AG04450 (cell line): ENCODE measurements at places on chromosomes 2 and 18.

DNA sequence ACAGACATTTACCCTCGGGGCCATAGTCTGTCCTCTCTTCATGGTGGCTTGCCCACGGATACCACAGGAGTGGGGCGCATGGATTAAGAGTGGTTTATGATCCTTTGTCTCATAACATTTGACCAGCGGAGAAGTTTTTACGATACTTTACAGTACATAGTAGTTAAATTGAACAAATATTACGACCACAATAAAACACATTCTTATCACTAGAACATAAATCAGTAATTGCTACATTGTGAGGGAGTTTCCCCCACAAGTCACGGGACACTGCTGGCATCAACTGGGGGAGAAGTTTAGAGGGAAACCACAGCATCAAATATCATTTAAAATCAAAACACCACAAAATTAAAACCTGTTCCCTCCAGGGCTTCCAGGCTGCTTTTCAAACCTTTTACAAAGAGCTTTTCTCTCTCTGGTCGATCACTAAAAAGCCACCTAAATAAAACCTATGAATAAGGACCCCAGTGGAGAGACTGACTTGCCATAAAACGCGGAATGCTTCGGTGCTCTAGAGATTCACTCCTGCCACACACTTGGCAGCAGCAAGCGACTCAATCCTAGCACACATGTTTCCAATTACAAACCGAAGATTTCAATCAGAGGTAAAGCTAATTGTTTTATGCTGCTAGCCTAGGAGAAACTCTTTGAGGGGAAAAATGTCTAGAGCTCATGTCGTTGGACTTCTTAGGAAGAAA lies 173.7 kb upstream of the HNRNPA3 start:
- DNase-seq, result no peak

DNA sequence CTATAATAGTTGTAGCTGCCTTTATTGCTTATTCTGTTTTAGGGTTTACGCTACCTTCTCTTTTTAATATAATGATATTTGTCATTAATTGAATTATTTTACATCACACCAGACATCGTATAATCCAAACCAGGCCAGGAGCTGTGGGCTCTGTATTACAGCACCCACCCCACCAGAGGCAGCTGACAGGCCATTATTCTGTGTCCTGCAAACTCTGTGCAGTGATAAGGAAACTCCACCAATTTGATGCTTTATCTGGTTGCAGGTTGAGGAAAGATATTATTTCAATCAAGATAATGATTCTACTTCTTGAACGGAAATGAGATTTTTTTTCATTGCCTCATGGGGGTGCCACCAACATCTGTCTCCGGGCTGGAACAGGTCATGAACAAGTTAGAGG lies 227.3 kb downstream of the ZBTB7C start:
- DNase-seq, result no peak

DNA sequence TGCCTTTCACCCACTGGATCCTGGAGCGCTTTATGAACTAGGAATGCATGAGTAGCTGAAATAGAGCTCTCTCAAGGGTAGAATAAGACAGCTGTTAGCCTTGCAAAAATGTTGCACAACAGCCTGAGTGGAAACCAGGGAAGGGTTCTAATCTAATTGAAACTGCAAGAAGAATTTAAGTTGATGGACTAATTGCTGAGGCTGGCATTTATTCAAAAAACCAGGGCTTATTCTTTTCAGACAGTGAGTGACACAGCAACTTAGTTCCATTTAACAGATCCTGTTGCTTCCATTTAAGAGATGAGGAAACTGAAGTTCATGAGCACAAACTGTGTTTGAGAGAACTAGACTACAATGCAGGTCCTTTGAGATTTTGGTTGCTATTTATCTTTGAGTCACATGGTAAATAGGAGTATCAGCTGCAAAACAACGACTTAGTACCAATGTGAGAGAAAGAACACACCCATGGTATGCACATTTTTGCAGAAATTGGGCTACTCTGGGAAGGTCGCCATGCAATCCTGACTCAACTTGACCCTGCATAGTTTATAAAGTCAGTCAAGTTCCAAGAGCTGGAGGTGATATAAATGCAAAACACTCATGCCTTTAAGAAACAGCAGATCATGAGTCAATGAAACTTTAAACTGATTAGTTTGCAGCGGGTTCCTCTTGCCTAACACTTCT lies 76.4 kb upstream of the PARD3B start:
- no peak for DNase-seq

DNA sequence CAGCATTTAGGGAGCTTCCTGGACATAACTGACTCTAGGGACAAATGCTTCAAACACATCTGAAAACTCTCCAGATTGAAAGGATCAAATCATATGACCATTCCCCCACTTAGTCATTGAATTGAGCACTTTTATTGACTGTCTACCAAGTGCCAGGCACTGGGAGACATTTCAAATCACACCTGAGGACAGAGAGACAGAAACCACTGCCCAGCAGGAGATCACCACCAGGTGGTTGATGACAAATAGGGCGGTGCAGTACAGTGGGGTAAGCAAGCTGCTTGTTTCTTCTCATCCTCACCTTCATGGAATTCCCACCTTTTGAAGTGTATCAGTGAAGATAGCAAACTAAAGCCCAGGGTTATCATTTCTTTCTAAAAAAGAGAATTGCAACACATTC lies 19.0 kb upstream of the CXCR4 start:
- no peak for DNase-seq

DNA sequence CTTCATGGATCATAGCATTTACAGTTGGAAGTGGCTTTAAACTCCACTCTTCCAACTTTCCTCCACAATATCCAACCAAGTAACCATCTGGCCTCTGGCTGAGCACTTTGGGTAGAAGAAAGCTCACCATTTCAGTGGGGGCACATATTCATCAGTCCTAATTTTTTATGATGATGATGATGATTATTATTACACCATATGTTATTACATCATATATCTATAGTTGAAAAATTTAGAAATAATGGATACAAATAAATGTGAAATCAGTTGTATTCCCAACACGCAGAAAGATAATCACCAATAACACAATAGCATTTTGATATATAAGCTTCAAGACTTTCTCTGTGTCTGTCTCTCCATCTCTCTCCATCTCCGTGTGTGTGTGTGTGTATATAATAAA lies 26.6 kb upstream of the ZCCHC2 start:
- DNase-seq, result no peak

GRCh38 chr2:127254386-127254981 lies 34.4 kb upstream of the CYP27C1 start:
- DNase-seq, result no peak
